ENCODE measurements at places on chromosomes 4 and X.

DNA sequence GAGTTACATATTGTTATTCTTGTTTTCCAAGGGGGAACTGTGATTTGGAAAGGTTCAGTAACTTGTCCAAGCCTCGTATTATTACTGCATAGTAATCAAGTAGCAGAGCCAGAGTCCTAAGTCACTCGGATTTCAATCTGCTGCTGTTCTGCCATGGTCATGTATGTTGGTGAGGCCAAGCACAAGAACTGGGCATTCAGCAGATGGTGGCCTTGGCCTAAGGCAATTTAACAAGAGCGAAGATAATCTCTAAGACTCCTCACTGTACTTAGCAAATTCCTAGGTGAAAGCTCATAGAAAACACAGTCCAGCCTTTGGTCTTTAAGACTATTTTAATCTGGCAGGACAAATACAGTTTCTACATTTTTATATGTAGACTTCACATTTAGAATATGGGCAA is 64.8 kb downstream of the NDST3 start:
- H3K36me3 ChIP-seq = no peaks in the 10 kb centered on the region
- no peaks in the 10 kb centered on the region for H3K27me3 ChIP-seq
- H3K4me1 ChIP-seq = no peaks in the 10 kb centered on the region
- H3K4me3 ChIP-seq = no peak overlapping the region
- no peak for DNase-seq

DNA sequence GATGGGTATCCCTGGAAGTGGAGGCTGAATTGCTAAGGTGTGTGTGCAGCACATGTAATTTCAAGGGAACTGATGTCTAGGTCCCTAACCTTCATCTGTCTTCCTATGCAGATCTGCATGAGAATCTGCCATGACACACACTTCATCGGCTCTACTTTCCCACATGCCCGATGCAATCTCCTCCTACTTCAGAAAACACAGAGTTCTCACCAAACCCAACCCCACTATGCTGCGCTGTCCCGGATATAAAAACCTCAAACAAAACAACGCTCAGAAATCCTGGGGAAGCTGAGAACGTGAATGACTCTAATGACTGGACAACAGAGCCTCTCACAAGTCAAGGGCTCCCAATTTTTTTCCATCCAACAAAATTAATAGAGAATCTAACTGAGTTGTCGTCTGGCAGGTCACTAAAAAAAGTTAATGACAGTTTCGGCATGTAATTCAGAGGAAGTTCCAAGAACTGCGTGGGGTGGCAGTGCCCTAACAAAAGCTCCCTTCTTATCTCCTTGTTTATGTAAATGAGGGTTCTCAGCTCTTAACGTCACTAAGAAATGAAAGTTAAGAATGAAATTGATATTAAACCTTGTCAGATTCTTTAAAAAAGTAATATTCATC is 39.0 kb downstream of the STX18 start:
- peaks cover 2% of the 10 kb centered on the region for H3K4me1 ChIP-seq
- DNase-seq = peak; percentile 33
- no peaks in the 10 kb centered on the region for H3K27me3 ChIP-seq
- H3K27ac ChIP-seq = no peak overlapping the region
- H3K36me3 ChIP-seq = no peaks in the 10 kb centered on the region
- peak overlapping the region; percentile 17 for H3K4me3 ChIP-seq

DNA sequence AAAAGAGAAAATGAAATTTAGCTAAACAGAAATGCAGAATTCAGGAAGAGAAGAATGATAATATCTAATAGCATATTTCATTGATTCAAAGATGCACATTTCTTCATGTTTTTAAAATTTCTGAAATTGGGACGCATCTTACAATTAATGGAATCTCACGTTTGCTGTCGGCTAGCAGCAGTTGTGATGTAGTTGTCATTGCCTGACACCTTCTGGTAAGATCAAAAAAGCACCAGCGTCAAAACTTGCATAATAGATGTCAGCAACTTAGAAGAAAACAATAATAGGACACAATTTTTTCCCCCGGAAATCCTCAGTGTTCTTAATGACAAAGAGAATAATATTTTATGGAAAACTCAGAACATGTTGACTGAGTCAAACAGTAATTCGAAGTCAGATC is 29.8 kb upstream of the SLC7A3 start:
- no peaks in the 10 kb centered on the region for H3K36me3 ChIP-seq
- H3K4me1 ChIP-seq = no peaks in the 10 kb centered on the region
- DNase-seq = no peak
- H3K4me3 ChIP-seq = no peak overlapping the region

GRCh38 chrX:2450681-2451080 is 50.1 kb downstream of the DHRSX start:
- H3K36me3 ChIP-seq = no peaks in the 10 kb centered on the region
- DNase-seq = no peak
- no peaks in the 10 kb centered on the region for H3K4me1 ChIP-seq

- H3K4me1 ChIP-seq = no peaks in the 10 kb centered on the region
- no peak overlapping the region for H3K27ac ChIP-seq
- DNase-seq = no peak
- no peaks in the 10 kb centered on the region for H3K36me3 ChIP-seq
- no peak overlapping the region for H3K4me3 ChIP-seq
- no peaks in the 10 kb centered on the region for H3K27me3 ChIP-seq
Observed at GRCh38 chr4:158929939-158930638, 161.3 kb downstream of the FNIP2 start.
